ENCODE measurements at places on chromosomes 1 and 21.
A peak's percentile ranks its signal among the peaks of the same experiment; 100 is the strongest.

- no peak for DNase-seq
These were observed 18.0 kb downstream of the SERTAD4 start for GRCh38 chr1:210250665-210250997.

GRCh38 chr1:44390277-44390676 lies 14.8 kb upstream of the RNF220 start:
- no peak for DNase-seq

- no peak for DNase-seq
These were observed 492.2 kb upstream of the PKN2 start for GRCh38 chr1:88191917-88192316.

- no peak for DNase-seq
These were observed 14.3 kb upstream of the ADARB1 start for GRCh38 chr21:45060089-45060488.

DNA sequence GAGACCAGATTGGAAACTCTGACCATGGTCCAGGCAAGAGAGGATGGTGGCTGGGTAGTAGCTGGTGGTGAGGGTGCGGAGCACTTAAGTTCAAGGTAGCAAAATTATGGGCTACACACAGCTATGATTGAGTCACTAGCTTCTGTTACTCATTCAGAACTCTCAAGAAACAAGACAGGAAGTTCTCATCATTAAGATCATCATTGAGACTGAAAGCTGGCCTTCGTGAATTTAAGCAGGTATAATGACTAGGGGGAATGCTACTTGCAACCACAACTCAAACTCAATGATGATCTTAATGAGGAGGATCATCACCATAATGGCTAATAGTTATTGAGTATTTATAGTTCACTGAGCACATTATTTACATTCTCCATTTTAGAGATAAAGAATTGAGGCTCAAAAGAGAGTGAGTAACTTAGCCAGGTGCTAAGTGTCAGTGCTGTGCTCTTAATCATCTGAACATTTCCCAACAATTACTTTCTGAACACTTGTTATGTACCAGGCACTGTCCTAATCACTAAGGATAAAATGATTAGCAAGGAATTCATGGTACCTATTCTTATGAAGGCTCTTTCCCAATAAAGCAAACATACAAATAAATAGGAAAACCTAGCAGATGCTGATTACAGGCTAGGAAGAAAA lies 286.3 kb upstream of the C1orf105 start:
- DNase-seq, result no peak

DNA sequence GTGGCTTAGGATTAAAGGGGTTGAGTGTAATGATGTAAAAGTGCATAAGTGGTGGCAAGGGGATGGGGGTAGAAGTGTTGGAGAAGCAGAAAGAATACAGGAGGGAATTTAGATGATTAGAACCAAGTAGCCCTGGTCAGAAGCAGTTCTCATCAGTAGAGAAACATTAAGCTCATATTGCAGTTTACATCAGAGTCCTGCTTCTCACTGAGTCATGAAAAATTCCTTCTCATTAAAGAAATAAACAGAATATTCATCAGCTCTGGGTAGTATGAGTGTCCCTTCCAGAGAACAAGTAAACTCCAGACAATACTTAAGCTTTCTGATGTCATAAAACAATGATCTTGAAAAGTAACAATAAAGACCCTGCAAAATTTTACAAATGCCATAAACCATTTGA lies 36.5 kb downstream of the LRRIQ3 start:
- no peak for DNase-seq

DNA sequence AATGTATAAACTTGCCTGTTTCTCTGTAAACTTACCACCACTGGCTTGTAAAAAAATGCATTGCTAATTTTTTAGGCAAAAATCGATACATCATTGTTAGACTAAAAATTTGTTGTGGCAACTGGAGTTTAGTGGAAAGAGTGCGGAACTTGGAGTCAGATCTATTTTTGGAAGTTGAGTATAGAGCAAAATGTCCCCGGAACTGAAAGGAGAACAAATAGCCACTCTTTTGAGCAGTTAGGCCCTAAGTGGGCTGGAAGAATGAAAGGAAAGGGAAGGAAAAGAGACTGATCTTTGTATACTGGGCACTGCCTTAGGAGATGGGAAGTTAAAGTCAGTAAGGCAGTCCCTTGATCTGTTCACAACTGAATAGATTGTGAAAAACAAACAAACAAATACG lies 30.2 kb downstream of the OPTC start:
- DNase-seq, result no peak

GRCh38 chr1:31476891-31477846 lies 64.2 kb downstream of the SERINC2 start:
- no peak for DNase-seq

- DNase-seq, result no peak
These were observed 7.0 kb downstream of the TLR5 start for GRCh38 chr1:223136086-223136485.

DNA sequence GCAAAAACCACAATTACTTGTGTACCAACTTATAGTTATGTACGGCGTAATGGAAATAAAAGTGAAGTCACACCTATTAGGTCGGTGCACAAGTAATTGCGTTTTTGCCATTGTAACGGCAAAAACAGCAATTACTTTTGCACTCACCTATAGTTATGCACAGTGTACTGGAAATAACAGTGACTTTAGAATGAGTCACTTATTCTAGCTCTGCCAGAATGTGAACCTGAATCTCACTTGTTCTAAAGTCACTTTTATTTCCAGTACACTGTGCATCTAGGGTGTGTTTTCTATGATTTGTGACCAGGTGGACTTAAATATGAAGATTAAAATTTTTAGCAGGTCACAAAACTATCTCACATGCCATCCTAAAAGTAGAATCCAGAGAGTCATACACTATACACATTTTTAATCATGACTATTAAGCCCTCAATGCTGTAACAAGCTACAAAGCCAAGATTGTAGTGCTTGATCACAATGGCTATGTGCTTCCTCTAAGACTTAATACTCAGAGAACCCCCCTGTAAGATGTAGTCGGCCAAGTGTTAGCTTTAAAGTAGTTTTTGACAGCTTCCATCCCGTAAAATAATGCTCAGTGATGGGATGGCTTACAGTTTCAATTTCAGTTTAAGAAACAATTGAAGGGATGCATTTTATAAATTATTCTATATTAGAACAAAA lies 218.8 kb downstream of the NEGR1 start:
- DNase-seq, result no peak

GRCh38 chr1:200699871-200700270 lies 30.2 kb upstream of the DDX59 start:
- no peak for DNase-seq

- no peak for DNase-seq
These were observed 26.5 kb downstream of the ACTA1 start for GRCh38 chr1:229407206-229408026.

GRCh38 chr1:170162459-170163246 lies 16.9 kb downstream of the NTMT2 start:
- DNase-seq, result no peak

DNA sequence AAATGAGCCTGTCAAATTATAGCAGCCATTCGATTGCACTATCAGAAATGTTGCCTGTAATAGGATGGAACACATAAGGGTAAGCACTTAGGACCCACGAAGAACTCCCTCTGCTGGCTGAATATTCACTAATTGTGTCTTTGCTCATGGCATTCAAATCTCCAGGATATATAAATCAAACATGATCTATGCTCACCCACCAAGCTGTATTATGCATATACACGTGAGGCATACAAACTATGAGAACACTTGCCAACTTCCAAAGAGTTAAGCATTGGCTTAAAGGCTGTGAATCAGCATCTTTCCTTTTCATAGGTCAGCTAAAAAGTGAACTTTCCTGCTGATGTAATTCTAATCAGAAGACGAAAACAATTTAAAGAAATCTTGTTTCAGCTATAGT lies 34.5 kb downstream of the TMPRSS15 start:
- no peak for DNase-seq

- DNase-seq, result no peak
These were observed 374.6 kb upstream of the USP24 start for GRCh38 chr1:55589671-55590297.

- DNase-seq, result no peak
These were observed 19.6 kb downstream of the CCDC30 start for GRCh38 chr1:42482635-42483153.

GRCh38 chr1:67601539-67601938 lies 83.5 kb upstream of the GADD45A start:
- no peak for DNase-seq

GRCh38 chr1:33267468-33268205 lies 11.3 kb downstream of the ZNF362 start:
- no peak for DNase-seq

- no peak for DNase-seq
These were observed 11.4 kb upstream of the OLIG1 start for GRCh38 chr21:33058527-33058926.

DNA sequence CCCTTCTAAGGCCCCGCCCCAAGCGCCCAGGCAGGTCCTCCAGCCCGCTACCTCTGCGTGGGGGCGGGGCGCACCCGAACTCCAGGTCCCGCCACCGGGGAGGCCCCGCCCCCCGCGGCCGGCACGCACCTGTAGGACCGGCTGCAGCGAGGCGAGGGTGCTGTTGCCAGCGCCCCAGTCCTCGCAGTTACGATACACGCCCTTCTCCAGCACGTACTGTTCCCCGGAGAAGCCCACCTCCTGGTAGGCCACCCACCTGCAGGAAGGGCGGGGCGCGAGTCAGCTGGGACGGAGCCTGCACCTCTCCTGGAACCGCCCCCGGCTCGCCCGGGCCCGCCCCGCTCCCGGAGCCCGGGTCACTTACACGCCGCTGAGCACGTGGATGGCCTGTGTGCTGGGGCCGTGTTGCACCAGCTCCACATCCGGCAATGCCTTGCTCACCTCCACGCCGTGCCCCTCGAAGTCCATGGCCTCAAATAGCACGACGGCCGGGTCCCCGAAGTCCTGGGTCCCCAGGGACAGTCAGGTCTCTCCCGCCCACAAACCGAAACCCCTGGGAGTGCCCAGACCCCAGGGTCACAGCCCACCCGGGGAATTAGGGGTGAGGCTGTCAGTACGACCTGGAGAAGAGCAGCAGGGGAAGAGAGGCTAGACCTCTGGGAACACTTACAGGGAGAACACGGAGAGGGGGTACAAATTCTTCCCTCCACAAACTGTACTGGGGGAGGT lies 17.3 kb downstream of the CRYBG2 start:
- peak; percentile 86 for DNase-seq

- DNase-seq, result no peak
These were observed 331.5 kb upstream of the AJAP1 start for GRCh38 chr1:4322881-4323280.

DNA sequence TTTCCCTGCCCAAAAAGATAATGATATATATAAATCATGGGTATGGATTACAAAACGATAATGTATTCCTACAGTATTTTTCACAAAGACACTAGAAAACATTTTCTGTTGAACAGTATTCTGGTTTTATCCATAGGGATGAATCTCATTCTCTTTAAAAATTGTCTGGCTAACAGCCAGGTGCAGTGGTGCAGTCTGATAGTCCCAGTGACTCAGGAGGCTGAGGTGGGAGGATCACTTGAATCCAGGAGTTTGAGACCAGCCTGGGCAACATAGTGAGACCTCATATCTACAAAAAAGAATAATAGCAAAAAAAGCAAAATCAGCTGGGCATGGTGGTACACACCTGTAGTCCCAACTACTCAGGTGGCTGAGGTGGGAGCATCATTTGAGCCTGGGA lies 23.3 kb downstream of the PIP5K1A start:
- DNase-seq, result no peak

GRCh38 chr1:116291024-116291423 lies 82.0 kb upstream of the ATP1A1 start:
- DNase-seq, result no peak

DNA sequence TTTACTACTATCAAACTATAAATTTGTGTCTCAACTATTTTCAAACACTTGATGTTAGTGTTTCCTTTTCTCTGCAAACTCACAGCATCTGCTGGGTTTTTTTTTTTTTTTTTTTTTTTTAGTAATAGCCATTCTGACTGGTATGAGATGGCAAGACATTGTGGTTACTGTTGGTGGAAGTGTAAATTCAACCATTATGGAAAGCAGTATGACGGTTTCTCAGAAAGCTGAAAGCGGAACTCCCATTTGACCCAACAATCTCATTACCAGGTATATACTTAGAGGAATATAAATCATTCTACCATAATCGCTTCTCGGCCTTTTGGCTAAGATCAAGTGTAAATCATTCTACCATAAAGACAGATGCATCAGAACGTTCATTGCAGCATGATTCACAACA lies 608.3 kb upstream of the ZP4 start:
- DNase-seq, result no peak

- DNase-seq, result no peak
These were observed 87.1 kb upstream of the TNR start for GRCh38 chr1:175830500-175830899.

DNA sequence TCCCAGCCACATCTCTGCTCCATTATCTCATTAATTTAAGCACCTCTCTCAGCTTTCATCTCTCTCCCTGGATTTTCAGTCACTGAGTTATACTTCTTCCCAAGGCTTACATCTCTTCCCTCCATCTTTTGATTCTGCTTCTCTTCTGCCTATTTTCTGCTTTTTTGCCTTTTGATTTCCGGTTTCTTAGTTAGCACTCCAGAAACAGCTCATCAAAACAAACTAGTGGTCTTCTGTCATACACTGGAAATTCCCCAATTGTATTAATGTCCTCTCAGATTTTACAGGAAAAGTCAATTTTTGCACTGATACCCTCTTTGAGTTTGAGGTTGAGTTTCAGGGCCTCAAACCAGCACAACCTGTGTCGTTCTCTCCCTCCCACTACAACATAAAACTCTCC lies 1.5 kb downstream of the LCE3E start:
- DNase-seq, result no peak

DNA sequence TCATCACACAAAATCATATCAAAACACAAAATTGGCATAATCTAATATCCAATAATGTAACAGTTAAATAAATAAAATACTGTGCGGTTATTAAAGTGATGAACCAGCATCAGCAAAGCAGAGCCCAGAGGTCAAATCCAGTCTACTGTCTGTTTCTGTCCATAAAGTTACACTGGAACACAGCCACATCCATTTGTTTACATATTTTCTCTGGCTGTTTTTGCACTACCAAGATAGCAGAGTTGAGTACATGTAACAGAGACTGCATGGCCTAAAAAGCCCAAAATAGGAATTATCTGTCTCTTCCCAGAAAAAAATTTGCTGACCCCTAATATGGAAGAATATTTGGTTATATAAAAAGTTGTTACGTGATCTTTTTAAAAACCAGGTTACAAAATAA lies 242.2 kb upstream of the DMRTA2 start:
- DNase-seq, result no peak

- no peak for DNase-seq
These were observed 315.4 kb downstream of the LMO4 start for GRCh38 chr1:87644033-87644578.

DNA sequence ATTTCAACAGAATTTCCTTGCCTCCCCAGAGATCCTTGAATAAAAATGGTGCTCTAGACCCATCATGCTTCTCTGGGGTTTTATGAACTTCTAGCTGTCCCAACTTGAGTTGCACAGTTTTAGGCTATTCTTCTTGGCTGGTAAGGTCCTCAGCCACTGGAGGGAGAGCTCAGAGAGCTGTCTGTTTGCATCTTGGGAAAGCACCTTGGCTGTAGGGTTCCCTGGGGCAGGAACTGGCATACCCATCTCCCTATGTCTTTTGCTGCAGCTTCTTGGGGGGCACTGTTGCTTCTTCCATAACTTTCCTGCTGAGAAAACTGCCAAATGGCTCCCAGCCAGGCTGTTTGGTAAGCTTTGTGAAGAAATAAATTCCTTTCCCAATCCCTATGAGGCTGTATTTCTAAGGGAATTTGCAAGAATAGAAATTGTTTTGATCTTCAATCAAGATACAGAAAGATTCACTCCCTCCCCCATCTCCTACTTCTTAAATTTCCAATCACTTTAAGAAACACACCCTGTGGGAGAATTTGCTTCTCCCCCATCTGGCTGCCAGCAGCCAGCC lies 8.2 kb upstream of the FMOD start:
- DNase-seq, result no peak

GRCh38 chr21:46119637-46120271 lies 21.8 kb downstream of the COL6A2 start:
- DNase-seq, result no peak
